ENCODE measurements at places on chromosomes 2 and 18.

GRCh38 chr2:23351388-23352141 lies 33.4 kb upstream of the KLHL29 start:
- DNase-seq = peak; percentile 74

- DNase-seq = no peak
These were observed 67.0 kb downstream of the WDSUB1 start for GRCh38 chr2:159219394-159219998.

DNA sequence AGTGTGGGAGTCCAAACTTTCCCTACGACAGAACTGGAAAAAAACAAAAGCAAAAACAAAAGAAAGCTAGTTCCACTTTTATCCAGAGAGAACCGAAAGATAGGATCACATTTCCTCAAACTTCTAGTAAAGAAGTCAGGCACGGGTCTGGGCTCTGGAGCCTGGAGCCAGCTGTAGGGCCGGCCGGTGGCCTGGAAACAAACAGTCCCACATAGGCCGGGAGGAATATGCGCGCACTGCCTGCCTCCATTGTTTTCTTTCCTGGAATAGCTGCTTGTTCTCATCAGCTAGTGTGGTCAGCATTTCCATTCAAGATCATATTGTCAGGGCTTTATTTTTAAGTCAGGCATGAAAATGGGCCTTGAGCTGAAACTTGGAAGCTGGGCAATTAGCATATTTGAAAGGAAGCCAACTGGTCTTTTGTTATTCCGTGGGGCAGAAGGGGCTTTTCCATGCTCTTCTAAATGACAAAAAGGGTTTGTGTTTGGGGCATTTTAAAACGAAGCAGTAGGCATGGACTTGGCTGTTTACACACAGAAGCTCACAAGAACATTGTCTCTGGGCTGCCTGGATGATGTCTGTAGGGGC lies 58.7 kb upstream of the RFX8 start:
- DNase-seq = no peak

DNA sequence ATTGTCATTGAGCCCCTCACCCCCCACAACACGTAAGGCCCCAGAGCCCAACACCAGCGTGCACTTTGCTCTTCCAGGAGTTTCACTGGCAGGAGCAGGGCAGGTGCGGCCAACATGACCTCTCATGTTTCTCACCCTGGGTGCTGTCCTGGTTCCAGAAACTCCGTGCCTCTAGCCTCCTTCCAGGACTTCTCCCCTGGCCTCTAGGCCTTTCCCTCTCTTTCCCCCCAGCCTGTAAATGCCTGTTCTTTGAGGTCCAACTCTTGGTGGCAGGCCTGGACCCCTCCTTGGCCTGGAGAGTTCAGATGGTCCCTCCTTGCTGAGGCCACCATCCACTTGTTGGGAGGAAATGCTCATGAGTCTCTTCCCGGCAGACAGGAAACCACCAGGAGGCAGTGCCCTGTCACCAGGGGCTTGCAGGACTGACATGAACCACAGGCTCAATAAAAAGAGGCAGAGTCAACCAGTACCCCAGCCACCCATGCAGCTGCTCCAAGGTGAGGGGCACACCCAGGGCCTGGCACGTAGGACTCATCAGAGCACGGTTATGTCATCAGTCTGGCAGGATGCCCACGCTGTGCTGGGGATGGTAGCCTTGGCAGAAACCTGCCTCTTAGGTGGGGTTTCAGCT lies 1.5 kb downstream of the MALL start:
- no peak for DNase-seq

- DNase-seq = no peak
These were observed 168.5 kb downstream of the SUCLG1 start for GRCh38 chr2:84290537-84290936.

DNA sequence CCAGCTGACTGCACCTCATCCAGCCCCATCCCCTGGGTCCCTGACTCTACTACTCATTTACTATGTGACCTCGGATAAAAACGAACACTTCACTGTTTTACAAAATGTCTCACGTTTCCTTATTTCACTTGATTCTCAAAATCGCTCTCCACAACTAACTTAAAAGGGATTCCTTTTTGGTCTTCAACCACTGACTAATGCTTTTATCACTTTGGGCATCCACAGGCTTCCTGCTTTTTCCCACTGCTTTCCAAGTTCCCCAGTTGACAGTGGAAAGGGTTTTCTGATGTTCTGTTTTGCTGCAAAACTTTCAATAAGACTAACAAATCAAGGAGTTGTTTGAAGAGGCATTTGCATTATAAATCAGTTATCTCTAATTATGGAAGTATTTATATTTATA lies 24.1 kb downstream of the EIF2AK3 start:
- no peak for DNase-seq

- DNase-seq = no peak
These were observed 730.9 kb upstream of the ID2 start for GRCh38 chr2:7951001-7951400.

- DNase-seq = no peak
These were observed 58.5 kb downstream of the ATIC start for GRCh38 chr2:215370112-215370965.
